ENCODE measurements at places on chromosomes 2 and 18.
A peak's percentile ranks its signal among the peaks of the same experiment; 100 is the strongest.

- no peaks in the 10 kb centered on the region for H3K27me3 ChIP-seq
- H3K36me3 ChIP-seq: no peaks in the 10 kb centered on the region
- no peak overlapping the region for H3K27ac ChIP-seq
- no peaks in the 10 kb centered on the region for H3K4me1 ChIP-seq
These were observed 255.7 kb upstream of the CCDC68 start for GRCh38 chr18:55214969-55215368.

GRCh38 chr2:152183401-152184073, 8.0 kb upstream of the STAM2 start:
- H3K27me3 ChIP-seq: peaks cover 67% of the 10 kb centered on the region
- no peaks in the 10 kb centered on the region for H3K4me1 ChIP-seq
- no peak overlapping the region for H3K4me3 ChIP-seq
- DNase-seq: no peak
- no peak overlapping the region for H3K27ac ChIP-seq
- no peaks in the 10 kb centered on the region for H3K36me3 ChIP-seq

- peaks cover 42% of the 10 kb centered on the region for H3K27me3 ChIP-seq
- no peak within 1 kb of the TSS for H3K27ac ChIP-seq
- peak within 1 kb of the TSS; percentile 36 for H3K4me3 ChIP-seq
- peaks cover 14% of the 10 kb centered on the region for H3K4me1 ChIP-seq
- no peaks in the 10 kb centered on the region for H3K36me3 ChIP-seq
- no peak for DNase-seq
These were observed at the start of gene EDAR for GRCh38 chr2:108988796-108989713. TSS of gene EDAR (minus strand) at chr2:108989220. CDS start at chr2:108931014, 58,206 bp downstream.

DNA sequence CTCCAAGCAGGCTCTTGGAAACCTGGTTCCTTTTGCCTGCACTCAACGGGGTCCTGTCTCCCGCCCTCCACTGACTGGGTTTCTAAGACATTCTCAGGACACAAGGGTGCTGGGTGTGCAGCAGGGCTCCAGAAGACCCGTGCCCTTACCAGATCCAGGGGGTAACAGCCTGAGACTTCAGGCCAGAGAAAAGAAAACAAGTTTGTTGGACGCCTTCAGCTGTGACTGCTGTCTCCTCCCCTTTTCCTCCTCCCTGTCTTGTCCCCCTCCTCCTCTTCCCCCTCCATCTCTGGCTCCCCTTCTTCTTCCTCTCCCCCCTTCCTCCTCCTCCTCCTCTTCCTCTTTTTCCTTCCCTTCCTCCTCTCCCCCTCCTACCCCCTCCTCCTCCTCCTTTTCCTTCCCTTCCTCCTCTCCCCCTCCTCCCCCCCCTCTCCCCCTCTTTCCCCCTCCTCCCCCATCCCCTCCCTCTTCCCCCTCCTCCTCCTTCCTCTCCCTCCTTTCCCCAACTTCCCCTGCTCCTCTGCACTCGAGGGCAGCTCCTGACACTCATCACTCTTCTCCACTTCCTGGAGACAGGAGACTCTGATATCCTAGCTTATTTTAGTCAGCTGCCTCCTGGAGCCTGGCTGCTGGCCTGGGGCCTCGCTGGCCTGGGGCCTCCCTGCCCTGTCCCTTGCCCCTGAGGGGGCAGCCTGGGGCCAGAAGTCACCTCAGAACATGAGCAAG, 12.4 kb downstream of the ADRA2B start:
- no peaks in the 10 kb centered on the region for H3K4me1 ChIP-seq
- peaks cover 17% of the 10 kb centered on the region for H3K27me3 ChIP-seq
- H3K4me3 ChIP-seq: no peak overlapping the region
- H3K36me3 ChIP-seq: peaks cover 17% of the 10 kb centered on the region

DNA sequence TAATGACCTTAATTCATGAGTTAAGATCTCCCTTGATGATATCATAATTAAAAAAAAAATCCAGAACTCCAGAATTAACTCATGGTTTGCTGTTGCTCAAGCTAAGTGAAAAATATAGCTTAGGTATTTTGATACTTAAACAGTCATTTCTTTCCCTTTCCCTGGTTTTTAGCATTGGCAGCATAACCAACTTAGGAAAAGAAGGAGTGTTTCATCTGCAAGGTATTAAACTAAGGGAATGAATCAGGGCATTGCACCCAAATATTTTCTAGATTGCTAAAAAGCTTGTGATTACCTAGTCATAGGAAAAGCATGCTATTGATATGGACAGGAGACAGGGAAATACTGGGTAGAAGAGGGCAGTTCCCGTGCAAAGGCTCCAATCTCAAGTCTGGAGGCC, 207.2 kb downstream of the LRP1B start:
- no peaks in the 10 kb centered on the region for H3K4me1 ChIP-seq
- DNase-seq: no peak

- H3K36me3 ChIP-seq: no peaks in the 10 kb centered on the region
- no peak overlapping the region for H3K4me3 ChIP-seq
- H3K4me1 ChIP-seq: no peaks in the 10 kb centered on the region
- peaks cover 12% of the 10 kb centered on the region for H3K27me3 ChIP-seq
- no peak for DNase-seq
- H3K27ac ChIP-seq: no peak overlapping the region
These were observed 58.7 kb upstream of the SP3 start for GRCh38 chr2:174023591-174024523.

DNA sequence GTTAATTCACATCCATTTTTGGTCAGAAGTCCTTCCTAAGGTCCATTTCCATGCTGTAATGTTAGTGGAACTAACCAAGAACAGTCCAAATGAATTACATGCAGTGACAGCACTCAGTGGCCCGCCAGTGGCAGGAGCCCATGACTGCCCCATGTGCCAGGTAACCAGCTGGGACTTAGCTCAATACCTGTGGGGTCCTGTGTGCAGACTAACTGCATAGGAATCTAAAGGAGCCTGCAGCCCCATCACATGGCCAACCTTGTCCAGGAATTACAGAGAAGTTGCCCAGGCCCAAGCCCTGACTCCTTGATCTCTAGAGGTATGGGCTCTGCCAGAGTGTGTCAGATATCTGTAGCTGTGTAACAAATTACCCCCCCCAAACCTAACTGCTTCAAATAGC, 35.4 kb upstream of the GPR17 start:
- peaks cover 82% of the 10 kb centered on the region for H3K27me3 ChIP-seq
- peaks cover 3% of the 10 kb centered on the region for H3K36me3 ChIP-seq
- H3K27ac ChIP-seq: no peak overlapping the region
- no peak for DNase-seq
- H3K4me3 ChIP-seq: no peak overlapping the region

DNA sequence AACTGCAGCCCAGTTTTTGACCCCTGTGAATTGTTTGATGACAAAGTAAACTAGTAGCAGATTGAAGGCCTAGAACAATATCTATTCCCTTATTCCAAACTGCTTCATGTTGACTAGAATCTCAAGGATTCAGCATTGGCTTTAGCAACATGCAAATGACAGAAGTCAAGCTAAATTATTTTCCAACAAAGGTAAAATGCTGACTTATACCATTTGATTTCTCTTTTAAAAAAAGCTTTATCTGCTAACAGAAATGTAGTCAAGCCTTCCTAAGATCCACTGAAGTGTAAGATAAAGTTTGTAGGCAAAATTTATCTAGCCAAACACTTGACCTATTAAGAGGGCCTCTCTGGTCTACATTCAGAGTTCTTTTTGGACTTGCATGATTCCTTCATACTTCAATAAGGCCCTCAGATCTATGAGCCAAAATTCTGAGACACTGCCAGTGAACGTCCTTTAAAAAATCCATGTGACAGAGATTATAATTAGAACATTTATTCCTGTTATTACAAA, 9.5 kb upstream of the CYBRD1 start:
- peaks cover 17% of the 10 kb centered on the region for H3K27me3 ChIP-seq
- H3K4me1 ChIP-seq: peaks cover 4% of the 10 kb centered on the region
- no peaks in the 10 kb centered on the region for H3K36me3 ChIP-seq
- H3K27ac ChIP-seq: no peak overlapping the region
- H3K4me3 ChIP-seq: no peak overlapping the region

GRCh38 chr18:30328839-30329238, 713.7 kb downstream of the DSC3 start:
- no peaks in the 10 kb centered on the region for H3K36me3 ChIP-seq
- no peaks in the 10 kb centered on the region for H3K27me3 ChIP-seq
- H3K4me1 ChIP-seq: no peaks in the 10 kb centered on the region
- no peak for DNase-seq
- no peak overlapping the region for H3K27ac ChIP-seq

DNA sequence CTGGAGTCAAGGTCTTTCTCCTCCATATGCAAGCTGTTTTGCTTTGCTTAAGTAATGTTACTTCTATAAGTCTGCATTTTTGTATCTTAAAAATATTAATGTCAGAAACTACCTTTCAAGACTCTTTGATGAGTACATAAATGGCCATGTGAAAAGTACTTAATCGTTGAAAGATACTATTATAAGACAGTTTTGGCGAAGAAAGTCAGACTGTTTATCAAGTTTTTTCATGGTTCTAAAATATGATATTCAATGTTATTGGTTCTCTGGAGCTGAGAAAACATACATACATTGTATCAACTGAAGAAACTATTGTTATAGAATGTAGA, 25.1 kb downstream of the FBXO48 start:
- no peak for DNase-seq
- H3K36me3 ChIP-seq: peaks cover 6% of the 10 kb centered on the region
- H3K4me1 ChIP-seq: peaks cover 22% of the 10 kb centered on the region

- no peak for DNase-seq
- H3K4me1 ChIP-seq: peaks cover 8% of the 10 kb centered on the region
- peaks cover 7% of the 10 kb centered on the region for H3K36me3 ChIP-seq
- H3K27me3 ChIP-seq: peaks cover 68% of the 10 kb centered on the region
These were observed 60.6 kb downstream of the SLC4A3 start for GRCh38 chr2:219687882-219688559.

DNA sequence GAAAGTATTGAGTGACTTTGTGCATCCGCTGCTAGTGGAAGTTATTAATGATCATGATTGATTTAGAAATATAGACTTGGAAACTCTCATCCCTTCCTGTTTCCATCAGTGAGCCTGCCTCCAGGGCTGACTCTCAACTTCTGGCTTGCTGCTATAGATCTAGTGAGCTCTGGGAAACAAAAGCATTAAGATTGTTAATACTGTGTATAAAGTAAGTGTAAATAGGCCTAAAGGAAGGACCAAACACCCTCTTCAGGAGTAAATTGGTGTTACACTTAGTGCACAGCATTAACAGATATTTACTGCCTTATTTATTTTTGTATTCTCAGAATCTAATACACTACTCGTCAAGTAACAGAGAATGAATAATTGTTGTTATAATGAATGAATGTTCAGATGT, 285.6 kb downstream of the THSD7B start:
- no peak overlapping the region for H3K27ac ChIP-seq
- DNase-seq: no peak
- H3K4me1 ChIP-seq: no peaks in the 10 kb centered on the region
- H3K27me3 ChIP-seq: no peaks in the 10 kb centered on the region
- H3K36me3 ChIP-seq: no peaks in the 10 kb centered on the region

DNA sequence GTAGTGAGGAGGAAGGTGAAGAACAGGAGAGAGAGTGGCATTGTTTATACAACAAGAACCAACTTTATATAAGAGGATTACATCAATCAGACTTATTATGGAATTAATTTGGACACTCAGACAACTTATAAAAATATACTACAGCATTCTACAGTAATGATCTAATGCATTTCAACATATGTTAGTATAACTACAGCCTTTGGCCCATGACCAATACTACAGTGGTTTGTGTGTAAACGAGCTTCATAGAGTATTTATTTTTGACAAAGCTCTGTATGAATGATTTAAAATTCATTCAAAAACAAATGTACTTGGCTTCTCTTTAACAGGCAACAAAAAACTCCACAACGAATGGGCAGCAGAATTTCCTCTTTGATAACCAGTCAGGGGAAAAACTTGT, 72.8 kb downstream of the ZNF521 start:
- H3K4me1 ChIP-seq: no peaks in the 10 kb centered on the region
- H3K27ac ChIP-seq: no peak overlapping the region
- no peak for DNase-seq
- no peaks in the 10 kb centered on the region for H3K27me3 ChIP-seq
- H3K36me3 ChIP-seq: no peaks in the 10 kb centered on the region

- no peak overlapping the region for H3K27ac ChIP-seq
- H3K4me3 ChIP-seq: peak overlapping the region; percentile 21
- peaks cover 3% of the 10 kb centered on the region for H3K36me3 ChIP-seq
- peaks cover 8% of the 10 kb centered on the region for H3K4me1 ChIP-seq
- no peak for DNase-seq
- peaks cover 84% of the 10 kb centered on the region for H3K27me3 ChIP-seq
These were observed 12.0 kb upstream of the SATB2 start for GRCh38 chr2:199469514-199470360.

DNA sequence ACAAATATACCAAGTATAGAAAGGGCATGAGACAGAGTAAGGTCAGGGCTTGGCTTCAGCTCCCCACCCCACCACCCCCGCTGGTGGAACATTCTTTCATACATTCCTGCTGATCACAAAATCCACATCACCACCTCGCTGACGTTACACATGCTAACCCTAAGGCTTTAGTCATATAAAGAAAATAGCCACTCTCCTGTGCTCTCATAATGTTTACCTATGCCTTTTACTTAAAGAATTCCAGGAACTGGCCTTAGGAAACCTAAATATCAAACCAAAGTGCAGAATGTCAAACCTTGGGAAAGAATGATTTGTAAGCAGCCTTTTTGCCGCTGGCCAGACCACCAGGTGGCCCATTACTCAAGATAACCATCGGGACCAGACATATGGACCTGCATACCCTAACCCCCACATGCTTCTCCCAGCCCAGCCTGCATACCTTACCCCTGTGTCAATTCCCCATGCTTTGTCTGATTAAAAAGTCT, 136.3 kb upstream of the SLC39A10 start:
- no peaks in the 10 kb centered on the region for H3K27me3 ChIP-seq
- H3K4me1 ChIP-seq: peaks cover 13% of the 10 kb centered on the region
- no peaks in the 10 kb centered on the region for H3K36me3 ChIP-seq
- H3K27ac ChIP-seq: peak overlapping the region; percentile 12

DNA sequence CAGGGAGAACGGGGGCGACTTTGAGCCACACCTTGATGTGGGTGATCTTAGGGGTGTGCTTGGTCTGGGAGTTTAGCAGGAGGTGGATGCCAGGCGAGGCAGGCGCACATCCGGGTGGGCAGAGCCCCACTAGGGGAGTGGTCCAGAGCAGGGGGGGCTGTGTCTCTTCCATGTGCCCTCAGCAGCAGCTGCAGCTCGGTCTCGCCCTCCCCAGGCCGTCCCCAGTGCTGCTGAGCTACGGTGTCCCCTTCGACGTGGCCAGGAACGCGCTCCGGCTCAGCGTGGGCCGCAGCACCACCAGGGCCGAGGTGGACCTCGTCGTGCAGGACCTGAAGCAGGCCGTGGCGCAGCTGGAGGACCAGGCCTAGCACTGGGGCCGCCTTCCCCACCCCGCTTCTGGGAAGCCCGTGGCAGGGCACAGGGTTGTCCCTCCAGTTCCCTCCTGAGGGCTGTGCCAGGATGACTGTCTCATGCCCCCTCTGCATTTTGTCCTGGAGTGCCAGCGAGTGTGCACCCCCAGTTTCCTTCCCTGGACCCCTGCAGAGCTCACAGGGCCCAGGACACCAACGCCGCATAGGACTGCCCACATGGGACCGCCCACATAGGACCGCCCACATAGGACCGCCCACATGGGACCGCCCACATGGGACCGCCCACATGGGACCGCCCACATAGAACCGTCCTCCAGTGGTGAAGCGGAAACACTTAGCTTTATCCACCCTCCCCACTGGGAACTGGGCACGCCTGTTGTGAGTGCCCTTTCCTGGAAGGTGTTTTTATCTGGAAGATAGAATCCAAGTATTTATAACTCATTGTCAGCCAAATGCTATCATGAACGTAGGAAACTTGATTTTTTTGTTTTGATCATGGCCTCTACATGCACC, 1.9 kb upstream of the ESPNL start:
- peaks cover 4% of the 10 kb centered on the region for H3K36me3 ChIP-seq
- H3K27me3 ChIP-seq: no peaks in the 10 kb centered on the region
- H3K4me1 ChIP-seq: no peaks in the 10 kb centered on the region

- no peaks in the 10 kb centered on the region for H3K4me1 ChIP-seq
- no peak overlapping the region for H3K4me3 ChIP-seq
- no peaks in the 10 kb centered on the region for H3K27me3 ChIP-seq
- H3K27ac ChIP-seq: no peak overlapping the region
- H3K36me3 ChIP-seq: no peaks in the 10 kb centered on the region
These were observed 84.7 kb upstream of the RAB27B start for GRCh38 chr18:54743605-54743995.

Data from effector memory CD8-positive, alpha-beta T cell (primary cell).